CD4-positive, alpha-beta T cell treated with Interleukin-12 subunit alpha and Interleukin-12 subunit beta, for 1 hour (primary cell): ENCODE measurements at places on chromosomes 2 and 18.

- DNase-seq: no peak
These were observed 49.2 kb downstream of the PIKFYVE start for GRCh38 chr2:208315081-208315788.

- no peak for DNase-seq
These were observed 60.5 kb downstream of the UGP2 start for GRCh38 chr2:63902149-63902548.

GRCh38 chr2:112906276-112906675 is 4.7 kb upstream of the IL37 start:
- no peak for DNase-seq

GRCh38 chr2:64485961-64486360 is 32.0 kb downstream of the LGALSL start:
- no peak for DNase-seq

DNA sequence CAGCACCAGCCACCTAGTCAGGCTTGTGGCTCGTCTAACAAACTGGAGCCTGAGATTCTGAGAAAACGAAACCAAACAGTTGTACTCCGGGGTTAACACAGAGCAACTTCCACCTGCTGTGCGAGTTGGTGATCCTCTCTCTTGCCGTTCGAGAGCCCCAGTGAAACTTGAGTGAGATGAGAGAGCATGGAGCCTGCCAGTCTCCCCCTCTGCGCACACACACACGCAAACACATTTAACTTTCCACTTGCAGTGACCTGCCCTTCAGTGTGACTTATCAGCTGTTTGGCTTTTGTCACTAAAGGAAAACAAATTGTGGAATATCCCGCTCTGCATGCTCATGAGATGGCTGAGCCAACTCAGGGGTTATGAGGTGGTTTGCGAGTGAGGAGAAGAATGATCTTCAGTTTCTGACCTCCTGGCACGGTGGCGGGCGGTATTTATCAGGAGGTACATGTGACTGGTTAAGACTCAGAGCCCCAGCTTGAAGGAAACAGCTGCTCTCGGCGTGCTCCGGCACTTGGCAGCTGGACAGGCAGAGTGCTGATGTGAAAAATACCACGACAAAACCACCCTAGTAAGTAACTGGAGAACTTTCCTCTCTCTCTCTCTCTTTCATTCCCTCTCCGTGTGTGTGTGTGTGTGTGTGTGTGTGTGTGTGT is at the start of gene RASGRP3:
TSS of gene RASGRP3 (plus strand) at position 519 of the 662 bp plus-strand sequence. CDS start 38,488 bp downstream, outside the sequence.
- DNase-seq: peak; percentile 68

DNA sequence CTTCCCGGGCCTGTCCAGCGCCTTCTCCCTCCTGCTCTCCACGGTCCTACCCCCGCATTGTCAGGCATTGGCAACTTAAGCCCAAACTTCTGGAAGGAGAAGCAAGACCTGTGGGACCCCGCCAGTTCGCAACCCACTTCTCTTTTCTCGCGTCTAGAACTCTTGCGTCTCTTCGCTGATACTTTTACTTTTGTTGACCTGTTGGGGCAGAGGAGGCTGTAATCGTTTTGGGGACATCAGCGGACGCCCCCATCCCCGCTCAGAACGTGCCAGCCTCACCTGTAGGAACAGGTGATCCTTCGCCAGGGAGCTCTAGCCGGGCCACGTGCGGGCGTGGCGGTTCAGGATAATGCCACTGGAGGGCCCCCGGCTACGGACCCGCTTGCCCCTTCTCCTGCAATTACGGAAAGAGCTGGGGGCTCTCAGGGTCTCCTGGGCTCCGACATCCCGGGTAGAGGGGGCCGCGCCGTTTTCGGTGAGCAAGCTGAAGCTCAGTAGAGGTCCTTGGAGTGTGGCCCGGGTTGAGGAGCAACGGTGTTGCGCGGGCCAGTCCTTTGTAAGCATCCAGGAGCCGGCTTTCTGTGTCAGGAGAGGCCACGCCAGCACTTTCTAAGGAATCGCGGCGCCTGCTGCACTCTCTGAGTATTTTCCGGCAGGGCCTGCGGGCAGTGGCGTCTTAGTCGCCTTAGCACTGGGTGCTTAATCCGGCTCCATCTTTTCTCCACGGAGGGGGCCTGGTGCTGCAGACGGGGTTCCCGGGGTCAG is 1.6 kb downstream of the MTCL1 start:
- peak; percentile 7 for DNase-seq

DNA sequence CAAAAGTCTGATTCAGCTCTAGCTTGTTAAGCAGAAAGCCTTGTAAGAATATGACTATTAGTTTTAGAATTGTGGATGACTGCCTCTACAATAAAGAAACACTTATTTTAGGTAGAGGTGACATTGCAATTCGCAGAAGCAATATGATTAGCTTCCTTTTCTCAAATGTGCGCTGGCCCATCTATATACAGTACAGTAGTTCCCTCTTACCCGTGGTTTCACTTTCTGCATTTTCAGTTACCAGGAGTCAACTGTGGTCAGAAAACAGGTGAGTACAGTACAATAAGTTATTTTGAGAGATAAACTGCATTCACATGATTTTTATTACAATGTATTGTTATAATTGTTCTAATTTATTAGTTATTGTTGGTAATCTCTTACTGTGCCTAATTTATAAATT is 405.1 kb downstream of the GPD2 start:
- DNase-seq: no peak

DNA sequence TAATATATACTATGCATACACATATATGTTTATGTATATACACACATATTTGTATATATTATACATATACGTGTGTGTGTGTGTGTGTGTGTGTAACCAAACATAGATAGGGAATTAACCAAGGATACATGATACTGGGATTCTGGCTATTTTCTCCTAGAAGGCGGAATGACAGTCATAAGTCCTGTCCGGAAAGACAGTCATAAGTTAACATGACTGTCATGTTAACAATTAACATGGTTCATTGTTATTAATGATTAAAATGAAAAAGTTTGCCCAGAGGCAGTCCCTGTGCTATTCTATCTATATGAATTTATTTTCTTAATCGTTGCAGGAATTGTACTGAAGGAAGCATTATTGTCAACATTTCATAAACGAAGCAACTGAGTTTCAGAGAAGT is 450.7 kb upstream of the NXPH2 start:
- DNase-seq: no peak

DNA sequence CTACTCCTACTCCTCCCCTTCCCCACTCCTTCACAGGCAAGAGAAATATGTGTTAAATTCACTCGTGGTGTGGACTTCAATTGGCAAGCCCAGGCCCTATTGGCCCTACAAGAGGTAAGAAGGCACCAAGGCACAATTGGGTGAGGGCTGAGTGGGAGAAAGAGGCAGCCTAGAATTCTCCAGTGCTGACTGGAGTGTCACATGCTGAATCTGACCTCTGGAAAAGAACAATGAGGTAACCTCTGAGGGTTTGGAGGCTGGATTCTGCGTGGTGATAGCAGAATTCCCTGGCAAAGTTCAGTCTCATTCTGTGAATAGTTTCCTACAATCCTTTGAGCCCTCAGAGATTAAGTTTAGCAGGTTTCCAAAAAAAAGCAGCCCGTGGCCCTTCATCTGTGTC is 6.9 kb downstream of the CENPA start:
- DNase-seq: no peak

GRCh38 chr18:39692367-39693015 is 2126.9 kb upstream of the CELF4 start:
- DNase-seq: no peak

DNA sequence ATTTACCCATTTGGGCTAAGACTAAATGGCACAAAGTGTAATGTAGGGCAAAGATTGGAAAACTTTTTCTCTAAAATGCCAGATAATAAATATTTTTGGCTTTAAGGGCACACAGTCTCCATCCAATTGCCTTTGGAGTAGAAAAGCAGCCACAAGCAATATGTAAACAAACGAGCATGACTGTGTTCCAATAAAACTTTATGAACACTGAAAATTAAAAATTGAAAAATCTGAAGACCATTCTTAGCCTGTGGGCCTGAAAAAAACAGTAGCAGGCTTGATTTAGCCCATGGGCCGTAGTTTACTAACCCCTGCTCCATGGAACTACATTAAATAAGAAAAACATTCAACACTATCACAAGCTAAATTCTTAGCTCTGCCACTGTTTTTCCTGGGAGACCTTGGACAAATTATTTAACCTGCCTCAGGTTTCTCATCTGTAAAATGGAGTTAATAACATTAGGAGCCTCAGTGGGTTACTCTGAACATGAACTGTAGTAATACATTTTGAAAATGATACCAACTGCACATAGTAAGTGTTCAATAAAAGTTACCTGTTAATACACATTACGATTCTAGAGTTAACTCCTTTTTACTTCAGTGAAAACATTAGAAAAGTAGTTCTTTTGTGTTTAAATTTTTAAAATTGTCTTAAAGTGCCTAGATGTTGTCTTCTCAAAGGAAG is 1.3 kb downstream of the IFIH1 start:
- DNase-seq: peak; percentile 15

DNA sequence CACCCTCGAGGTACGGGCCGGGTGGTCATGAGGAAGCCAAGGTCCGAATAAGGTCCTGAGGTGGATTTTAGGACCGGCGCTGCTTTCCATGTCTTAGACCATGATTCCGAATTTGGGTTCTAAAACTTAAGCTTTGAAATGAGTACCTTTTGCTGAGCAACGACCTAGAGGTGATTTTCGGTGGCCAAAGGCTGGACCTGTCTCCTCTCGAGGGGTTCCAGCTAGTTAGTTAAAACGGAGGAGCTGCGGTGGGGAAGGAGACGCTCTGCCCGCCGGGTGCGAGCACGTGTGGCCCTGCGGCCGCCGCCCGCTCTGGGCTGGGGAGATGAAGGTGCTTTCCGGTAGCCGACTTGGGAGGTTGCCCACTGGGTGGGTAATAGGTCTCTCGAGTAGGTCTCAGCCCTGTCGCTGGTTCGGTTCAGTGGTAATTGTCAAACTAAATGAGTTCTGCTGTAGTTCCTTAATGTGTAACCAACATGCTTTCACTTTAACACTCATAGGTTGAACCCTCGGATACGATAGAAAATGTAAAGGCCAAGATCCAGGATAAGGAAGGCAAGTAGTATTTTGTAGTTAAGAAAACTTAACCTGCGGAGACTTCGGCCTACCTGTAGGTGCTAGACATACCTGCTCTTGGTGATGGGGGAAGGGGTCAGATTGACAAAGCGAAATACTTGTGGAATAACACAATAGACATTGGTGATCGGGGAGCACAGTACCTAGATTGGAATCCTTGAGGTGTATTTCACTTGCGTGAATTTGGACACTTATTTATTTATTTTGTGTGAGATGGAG is 572 bp downstream of the RPS27A start:
- DNase-seq: peak; percentile 75

DNA sequence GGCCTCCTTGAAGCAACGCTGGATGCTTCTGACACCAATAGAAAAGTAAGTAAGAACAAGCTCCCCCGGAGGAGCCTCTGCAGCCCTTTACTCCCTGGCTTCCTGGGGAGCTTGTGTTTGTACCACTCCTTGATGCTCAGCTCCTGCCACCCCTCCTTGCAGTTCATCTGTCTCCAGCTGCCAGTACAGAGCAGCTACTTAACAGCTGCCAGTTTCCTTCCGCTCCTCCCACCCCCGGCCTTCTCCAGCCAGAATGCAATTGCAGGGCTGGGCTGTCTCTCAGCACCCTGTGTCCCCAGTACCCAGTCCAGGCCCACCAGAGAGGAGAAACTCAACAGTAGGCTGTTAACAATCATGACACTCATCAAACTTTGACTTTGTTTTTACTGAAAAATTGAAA is 109.4 kb downstream of the AOX1 start:
- no peak for DNase-seq
